ENCODE measurements at places on chromosomes 11 and 22.

- no peak for DNase-seq
Measured at GRCh38 chr22:49962751-49963646, 2.4 kb downstream of the PIM3 start.

GRCh38 chr11:65478388-65479183 is 20.3 kb upstream of the MALAT1 start:
- DNase-seq = no peak

- DNase-seq = no peak
Measured at GRCh38 chr11:44842220-44842619, 108.5 kb downstream of the TP53I11 start.

- DNase-seq = peak; percentile 96
Measured at GRCh38 chr22:33842421-33843094, 77.7 kb downstream of the LARGE1 start.

GRCh38 chr11:64905516-64906313 is 11.3 kb downstream of the ATG2A start:
- DNase-seq = no peak

- peak; percentile 22 for DNase-seq
Measured at GRCh38 chr11:89405629-89406028, 85.5 kb downstream of the NOX4 start.

DNA sequence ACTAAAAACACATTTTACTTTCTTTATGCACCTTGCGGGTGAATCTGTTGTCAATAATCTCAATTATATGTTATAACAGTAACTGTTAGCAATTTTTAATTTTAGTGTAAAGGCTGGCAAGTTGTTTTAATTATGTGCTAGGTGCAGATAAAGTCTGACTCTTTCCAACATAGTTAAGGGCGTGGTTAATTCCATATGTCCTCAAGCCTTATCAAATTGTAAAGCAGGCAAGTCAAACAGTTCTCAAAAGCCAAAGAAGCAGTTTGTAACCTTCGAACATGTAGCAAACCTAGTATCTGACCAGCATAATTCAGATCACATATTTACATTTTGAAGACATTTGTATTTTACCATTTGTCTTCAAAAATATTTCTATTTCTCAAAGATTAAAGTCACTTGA is 29.2 kb downstream of the METTL15 start:
- no peak for DNase-seq

GRCh38 chr11:2968341-2968900 is 23.7 kb downstream of the NAP1L4 start:
- no peak for DNase-seq

GRCh38 chr11:74696939-74697675 is 34.1 kb downstream of the CHRDL2 start:
- no peak for DNase-seq

DNA sequence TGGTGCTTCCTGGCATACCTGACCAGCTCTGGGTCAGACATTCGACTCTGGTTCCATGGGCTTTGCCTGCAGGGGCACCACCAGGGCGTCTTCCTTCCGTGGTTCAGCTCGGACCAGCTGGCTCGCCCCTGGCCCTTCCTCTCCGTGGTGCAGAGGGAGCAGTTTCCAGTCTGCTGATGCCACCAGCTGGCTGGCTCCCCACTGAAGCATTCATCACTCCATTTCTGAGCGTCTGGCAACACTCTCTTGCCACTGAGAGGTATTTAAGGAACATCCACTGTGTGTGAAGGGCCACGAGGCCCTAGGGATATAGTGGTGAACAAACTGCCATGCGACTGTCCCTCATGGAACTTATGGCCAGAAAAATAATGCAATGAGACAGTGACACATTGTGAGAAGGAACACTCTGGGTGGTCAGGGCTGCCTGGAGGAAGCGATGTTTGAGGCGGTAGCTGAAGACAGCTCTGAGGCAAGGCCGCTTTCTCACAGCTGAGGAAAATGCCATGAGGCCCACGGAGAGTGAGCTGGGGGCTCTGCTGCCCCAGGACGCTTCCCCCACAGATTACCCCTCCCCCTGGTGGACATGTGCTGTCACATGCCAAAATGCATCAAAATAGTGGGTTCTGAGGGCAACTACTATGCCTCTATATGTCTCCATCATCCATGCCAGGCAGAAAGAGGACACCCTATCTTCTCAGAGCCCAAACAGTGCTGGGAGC is 44.9 kb upstream of the ARFGAP3 start:
- DNase-seq = peak; percentile 49

- DNase-seq = no peak
Measured at GRCh38 chr11:66854729-66855211, 2.1 kb upstream of the LRFN4 start.

GRCh38 chr22:45742866-45743450 is 71.3 kb downstream of the ATXN10 start:
- DNase-seq = no peak

DNA sequence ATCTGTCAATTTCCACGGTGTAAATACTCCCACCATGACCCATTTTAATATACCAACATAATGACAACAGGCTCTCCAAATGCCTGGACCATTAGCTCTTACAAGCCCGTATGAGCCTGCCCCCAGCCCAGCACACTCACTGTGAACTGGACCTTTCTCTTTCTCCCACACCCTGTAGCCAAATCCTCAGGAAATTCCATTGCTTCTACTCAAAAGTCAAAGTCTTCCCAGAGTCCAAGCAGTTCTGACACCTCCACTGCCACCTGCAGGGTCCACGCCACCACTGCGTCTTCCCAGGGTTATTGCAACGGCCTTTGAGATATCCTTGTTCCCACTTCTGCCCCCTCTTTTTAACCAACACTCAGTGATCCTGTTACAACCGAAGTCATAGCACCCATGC is 110.1 kb upstream of the ASPHD2 start:
- peak; percentile 9 for DNase-seq

- no peak for DNase-seq
Measured at GRCh38 chr22:18136563-18137320, 13.2 kb upstream of the USP18 start.

GRCh38 chr11:104390651-104391050 is 226.7 kb upstream of the PDGFD start:
- no peak for DNase-seq

GRCh38 chr11:83355391-83355790 is 69.2 kb upstream of the CCDC90B start:
- DNase-seq = no peak

DNA sequence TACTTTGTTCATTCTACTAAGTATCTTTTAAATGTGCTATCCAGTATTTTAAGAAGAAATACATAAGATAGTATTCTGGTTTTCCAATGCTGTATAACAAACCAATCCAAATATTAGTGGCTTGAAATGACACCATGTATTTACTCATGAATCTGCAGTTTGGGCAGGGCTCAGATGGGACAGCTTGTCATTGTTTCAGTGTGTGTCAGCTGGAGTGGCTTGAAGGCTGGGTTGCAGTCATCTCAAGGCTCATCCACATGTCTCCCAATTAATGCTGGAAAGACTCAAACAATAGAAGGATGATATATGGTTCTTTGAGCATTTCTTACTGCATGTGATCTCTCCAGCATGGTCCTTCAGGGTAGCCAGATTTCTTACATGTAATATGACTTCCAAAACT is 146.2 kb downstream of the ARHGAP42 start:
- no peak for DNase-seq

DNA sequence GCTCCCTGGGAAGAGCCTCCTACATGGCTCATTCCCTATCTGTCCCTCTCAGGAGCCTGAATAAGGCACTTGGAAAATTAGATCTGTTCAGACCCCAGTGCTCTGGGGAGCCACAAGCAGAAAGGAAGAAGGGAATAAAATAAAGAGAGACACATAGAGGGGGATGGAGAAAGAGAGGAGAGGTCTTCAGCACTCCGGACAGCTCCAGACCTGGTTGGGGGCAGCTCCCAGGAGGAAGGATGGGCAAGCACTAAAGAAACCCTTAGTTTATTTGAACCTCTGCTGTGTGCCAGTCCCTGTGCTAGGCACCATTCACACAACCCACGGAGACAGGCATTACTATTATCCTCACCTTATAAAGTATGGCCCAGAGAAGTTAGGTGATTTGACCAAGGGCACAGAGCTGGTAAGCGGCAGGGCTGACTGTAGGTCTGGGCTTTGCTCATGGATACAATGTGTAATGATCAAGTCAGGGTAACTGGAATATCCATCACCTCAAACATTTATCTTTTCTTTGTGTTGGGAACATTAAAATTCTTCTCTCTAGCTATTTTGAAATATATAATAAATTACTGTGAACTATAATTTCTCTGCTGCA is 53.7 kb upstream of the LRRC32 start:
- peak; percentile 26 for DNase-seq
